Transverse colon (tissue), 4 donors: ENCODE measurements at places on chromosomes 12 and 14.

GRCh38 chr12:5307065-5307464, 124.8 kb upstream of the NTF3 start:
- DNase-seq, result no peak
- H3K36me3 ChIP-seq, result no peaks in the 10 kb centered on the region
- H3K27ac ChIP-seq, result no peak overlapping the region
- H3K4me3 ChIP-seq, result no peak overlapping the region
- no peaks in the 10 kb centered on the region for H3K27me3 ChIP-seq
- peaks cover 8% of the 10 kb centered on the region for H3K4me1 ChIP-seq

- no peaks in the 10 kb centered on the region for H3K36me3 ChIP-seq
- no peak for DNase-seq
- H3K27me3 ChIP-seq, result peaks cover 100% of the 10 kb centered on the region
- no peak within 1 kb of the TSS for H3K4me3 ChIP-seq
These were observed at the start of gene HOXC6 for GRCh38 chr12:54028314-54029201. Gene HOXC6, plus strand, starts transcription at chr12:54028440. Its CDS starts 82 bp downstream, at chr12:54028522.

GRCh38 chr12:66058554-66058953, 72.0 kb downstream of the LLPH start:
- H3K4me1 ChIP-seq, result no peaks in the 10 kb centered on the region
- H3K27ac ChIP-seq, result no peak overlapping the region
- H3K4me3 ChIP-seq, result no peak overlapping the region
- no peak for DNase-seq

- no peak for DNase-seq
- no peaks in the 10 kb centered on the region for H3K27me3 ChIP-seq
- H3K36me3 ChIP-seq, result peaks cover 4% of the 10 kb centered on the region
These were observed 72.7 kb downstream of the CHGA start for GRCh38 chr14:92995620-92996019.
